ENCODE measurements at places on chromosomes 6 and 20.

- DNase-seq: no peak
Observed at GRCh38 chr6:6918216-6918983, 189.4 kb upstream of the RREB1 start.

DNA sequence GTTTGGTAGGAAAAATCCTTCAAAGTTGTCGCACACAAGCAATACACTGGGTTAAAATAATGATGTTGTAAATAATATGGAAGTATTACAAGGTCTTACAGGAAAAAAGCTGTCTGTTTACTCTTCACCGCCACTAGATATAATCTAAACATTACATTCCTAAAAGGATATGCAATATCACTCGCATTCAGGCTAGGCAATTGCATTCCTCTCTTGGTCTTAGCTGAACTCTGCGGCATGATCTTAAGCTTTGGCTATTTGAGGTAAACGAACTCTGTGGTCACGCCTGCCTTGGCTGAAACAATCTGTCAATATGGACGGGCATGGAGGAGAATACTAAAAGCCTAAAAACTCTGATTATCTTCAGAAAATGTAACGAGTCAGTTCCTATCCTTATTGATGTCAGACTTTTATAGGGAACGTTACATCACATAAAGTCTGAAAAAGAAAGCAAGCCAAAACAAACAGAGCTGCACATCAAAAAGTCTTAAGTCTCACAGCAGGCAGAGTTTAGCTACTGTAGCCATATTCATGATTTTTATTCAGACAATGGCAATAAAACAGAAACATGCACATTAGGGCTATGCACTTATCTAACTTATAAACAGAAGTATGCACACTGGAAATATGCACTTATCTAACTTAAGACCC is 30.8 kb upstream of the FILIP1 start:
- peak; percentile 78 for DNase-seq

GRCh38 chr6:121297694-121298093 is 36.6 kb downstream of the TBC1D32 start:
- DNase-seq: no peak

- DNase-seq: peak; percentile 1
Observed at GRCh38 chr20:24768713-24769601, 180.1 kb upstream of the CST7 start.

DNA sequence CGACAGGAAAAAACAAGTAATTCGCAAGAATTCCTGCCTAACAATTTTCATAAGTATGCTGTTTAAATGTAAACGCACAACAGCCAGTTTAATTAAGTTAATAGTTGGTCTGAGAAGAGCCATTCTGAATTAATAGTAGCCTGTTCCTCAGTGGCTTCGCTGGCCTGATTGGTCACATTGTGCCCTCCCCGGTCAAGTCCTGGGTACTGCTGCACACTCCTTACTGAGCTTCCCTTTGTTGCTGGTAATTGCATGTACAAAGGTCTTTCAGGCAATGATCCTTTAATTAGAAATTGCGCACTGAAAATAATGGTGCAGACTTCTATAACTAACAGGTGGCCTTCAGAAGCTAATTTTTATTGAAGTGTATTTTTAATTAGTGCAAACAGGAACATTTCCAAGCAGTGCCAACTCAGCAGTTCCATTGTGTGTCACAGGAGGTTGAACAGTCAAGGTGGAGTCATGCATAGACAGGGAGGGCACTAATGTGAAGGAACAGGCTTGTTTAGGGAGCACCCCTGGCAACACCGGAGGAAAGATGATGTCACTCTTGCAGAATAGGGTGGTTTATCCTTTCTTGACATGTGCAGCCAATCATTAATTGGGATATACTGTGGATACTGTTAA is 92.6 kb upstream of the SLC22A23 start:
- DNase-seq: no peak

DNA sequence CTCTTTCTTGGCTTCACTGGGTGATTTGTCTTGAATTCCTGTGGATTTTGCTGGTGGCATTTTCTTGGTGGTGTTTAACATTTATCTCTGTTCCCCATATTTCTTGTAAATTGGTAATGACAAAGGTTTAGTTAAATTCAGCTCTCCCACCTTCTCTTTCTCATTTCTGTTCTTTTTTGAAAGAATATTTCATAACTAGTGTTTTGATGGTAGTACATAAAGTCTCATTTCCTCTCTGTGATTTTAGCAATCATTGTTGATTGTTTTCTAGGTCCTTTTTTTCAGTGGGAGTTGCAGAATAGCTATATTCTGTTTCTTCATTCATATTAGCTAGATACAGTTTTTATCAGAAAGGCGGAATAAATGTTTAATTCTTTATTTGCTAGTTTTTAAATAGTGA is 73.1 kb downstream of the QKI start:
- DNase-seq: no peak
